ENCODE measurements at places on chromosomes 12 and 14.

DNA sequence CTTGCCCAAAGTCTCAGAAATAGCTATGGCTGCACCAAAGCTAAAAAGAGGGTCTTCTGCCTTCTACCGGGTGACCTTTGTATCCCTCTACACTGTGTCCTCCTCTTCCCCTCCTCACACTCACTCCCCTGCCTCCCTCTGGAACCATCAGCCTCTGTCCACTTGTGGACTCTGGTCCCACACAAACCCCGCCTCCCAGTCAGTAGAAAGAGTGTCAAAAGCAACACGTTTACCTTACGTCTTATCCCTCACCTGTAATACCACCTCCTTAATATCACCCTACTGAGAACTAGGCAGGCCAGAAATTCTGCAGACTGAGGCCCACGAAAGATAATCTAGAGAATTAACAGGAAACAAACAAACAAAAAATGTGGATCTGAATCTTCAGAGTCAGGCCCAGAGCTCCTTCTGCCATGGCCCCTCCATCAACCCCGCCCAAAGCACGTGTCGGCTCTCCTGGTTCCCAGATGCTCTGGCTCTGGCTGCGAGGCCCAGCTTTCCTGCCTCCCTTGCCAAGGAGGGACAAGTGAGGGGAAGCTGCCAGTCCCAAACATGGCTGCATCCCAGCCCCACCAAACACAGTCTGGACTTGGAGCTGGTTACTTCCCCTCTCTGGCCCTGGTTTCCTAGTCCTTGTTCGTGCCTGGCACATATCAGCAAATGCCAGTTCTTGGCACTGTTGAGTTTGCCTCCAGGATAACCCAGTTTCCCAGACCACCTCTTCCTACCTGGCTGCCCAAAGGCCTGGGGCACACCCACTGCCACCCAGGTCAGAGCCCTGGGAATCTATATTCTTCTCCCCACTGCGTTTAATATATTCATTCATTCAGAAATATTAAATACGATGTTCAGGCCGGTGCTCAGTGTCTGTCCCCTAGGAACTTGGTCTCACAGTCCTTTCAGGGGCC is 2.7 kb downstream of the ACTN1 start:
- no peak for DNase-seq

- no peak for DNase-seq
Observed at GRCh38 chr14:68982581-68982980, 3.5 kb upstream of the ACTN1 start.

DNA sequence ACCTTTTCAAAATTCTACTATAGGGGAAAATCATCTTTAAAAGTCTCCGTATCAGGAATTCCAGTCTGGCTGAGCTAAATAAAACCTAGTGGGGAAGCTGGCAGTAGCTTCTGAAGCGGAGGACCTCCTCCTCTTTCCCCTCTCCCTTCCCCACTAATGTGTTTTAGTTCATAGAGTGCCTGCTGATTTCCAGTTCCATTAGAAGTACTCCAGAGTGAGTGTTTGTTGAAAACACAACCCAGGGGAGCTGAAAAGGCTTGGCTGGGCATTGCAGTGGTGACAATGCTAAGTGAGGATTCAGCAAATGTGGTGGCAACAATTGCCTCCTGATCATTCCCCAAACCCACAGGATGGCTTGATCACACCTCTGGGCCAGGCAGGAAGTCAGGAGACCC is 144.2 kb upstream of the FRMD6 start:
- DNase-seq, result no peak

GRCh38 chr14:68623307-68623706 is 169.6 kb downstream of the ZFP36L1 start:
- no peak for DNase-seq

DNA sequence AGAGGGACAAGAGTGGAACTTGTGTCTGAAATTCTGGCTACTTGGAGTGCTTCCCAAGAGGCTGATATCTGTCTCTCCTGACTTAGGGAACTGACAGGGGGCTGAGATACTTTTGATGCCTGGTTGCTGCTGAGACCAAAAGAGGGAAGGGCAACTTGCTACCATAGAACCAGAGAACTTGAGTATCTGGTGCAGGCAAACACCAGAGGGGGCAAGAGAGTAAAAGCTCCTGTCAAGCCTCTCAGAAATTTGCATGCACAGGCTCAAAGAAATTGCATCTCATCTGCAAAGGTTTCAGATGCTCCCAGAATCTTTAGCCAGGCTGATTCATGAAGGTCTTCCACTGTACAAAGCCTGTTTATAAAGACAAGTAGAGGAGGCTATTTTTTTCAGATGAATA is 391.3 kb upstream of the FOXG1 start:
- peak; percentile 31 for DNase-seq

GRCh38 chr12:71786829-71787228 is 32.2 kb downstream of the RAB21 start:
- DNase-seq, result no peak

- DNase-seq, result no peak
Observed at GRCh38 chr12:88471331-88472045, 108.8 kb downstream of the KITLG start.

DNA sequence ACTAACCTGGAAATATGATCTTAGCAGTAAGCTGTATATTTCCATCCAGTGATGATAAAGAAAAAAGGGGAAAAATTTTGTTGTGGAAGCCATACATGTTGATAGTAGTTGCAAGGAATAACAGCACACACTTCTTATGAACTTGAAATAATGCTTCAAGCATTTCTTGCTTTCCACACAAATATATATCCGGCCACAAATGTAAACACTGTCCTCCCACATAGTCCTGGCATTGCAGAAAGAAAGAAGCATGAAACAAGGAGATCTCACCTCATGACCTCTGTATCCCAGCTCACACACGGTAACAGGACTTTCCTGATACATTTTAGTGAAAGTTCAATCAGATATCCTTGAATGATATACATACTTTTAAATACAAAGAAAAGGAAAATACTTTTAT is 56.0 kb downstream of the LLPH start:
- DNase-seq, result no peak

- no peak for DNase-seq
Observed at GRCh38 chr14:91405241-91405721, 12.3 kb downstream of the CCDC88C start.

DNA sequence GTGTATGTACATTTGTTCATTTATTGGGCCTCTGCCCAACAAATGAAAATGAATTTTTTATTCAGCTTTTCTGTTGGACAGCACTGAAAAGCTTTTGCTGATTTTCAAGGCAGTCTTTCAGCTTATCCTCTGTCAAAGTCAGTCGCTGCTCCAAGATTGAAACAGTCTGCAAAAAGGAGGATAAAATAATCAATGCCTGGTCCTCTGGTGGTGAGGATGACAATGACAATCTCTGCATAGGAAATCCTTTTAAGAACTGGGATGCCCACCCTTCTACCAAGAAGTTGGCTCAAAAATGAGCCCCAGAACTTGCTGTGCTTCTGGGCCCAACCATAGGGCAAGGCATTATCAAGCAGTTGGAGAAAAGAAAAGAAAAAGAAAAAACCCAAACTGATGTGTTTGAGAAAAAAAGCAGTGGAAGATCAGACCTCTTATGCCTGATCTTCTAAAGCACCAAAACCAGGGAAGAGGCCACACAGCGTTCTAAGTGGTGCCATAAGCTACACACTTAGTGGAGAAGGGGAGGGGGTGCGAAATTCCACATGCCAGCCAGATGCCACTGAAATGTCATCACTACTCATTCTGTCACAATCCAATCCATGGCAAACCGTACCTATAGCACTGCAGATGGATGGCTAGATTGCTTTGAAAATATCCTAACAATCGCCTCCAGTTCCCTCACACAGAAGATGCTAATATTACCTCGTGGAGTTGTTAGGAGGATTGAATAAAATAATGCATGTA is 69.0 kb upstream of the DUSP6 start:
- DNase-seq, result no peak

GRCh38 chr14:54653712-54654469 is 87.0 kb downstream of the SAMD4A start:
- DNase-seq, result peak; percentile 89

DNA sequence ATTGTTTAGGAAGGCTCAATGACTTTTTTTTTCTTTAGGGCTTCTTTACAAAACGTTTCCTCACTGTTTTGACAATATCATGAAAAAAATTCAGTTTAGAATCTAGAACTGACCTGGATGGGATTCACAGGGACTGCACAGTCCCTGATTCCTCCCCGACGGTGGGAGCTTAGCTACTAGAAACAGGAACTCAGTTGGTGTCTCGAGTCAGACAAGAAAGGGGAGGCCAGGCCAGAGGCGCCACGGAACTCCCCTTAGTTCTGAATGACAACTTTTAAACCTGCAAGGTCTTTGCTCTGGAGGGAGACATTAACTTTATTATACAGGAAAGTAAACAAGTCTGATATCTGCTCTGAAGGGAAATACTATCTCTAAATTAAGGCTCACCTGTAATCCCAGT is 45.4 kb upstream of the SRP54 start:
- DNase-seq, result no peak

- peak; percentile 50 for DNase-seq
Observed at GRCh38 chr14:71403656-71404055, 496.4 kb downstream of the PCNX1 start.

DNA sequence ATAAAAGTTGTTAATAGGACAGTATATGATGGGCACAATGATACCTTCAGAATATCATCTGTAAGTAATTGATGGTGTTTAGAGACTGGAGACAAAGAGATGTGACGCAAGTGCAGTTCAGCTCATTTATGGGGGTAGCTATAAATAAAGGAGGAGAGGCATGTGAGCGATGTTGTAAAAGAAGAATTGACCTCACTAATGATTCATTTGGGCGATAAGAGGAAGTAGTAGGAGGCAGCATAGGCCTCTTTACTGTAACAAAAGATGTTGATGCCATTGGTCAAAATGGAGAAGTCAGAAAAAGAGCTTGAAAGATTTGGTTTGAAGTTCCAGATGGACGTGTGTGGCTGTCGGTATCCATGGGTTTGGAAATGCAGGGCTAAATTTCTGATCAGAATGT is 70.0 kb downstream of the FLRT2 start:
- no peak for DNase-seq

- DNase-seq, result no peak
Observed at GRCh38 chr14:68521961-68522509, 270.8 kb downstream of the ZFP36L1 start.

DNA sequence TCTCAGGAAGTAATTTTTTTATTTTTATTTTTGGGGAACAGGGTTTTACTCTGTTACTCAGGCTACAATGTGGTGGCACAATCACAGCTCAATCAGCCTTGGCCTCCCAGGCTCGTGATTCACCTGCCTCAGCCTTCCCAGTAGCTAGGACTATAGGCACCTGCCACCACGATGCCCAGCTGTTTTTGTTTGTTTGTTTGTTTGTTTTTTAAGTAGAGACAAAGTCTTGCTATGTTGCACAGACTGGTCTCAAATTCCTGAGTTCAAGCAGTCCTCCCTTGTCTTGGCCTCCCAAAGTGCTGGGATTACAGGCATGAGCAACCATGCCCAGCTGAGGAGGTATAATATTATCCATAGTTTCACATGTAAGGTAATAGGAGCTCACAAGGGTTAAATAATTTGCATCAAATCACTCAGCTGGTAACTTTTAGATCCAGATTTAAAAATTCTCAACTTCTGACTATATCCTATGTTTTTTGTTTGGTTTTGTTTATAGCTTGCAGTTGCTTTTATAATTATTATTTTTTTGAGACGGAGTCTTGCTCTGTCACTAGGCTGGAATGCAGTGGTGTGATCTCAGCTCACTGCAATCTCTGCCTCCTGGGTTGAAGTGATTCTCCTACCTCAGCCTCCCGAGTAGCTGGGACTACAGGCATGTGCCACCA is 629.3 kb downstream of the DIO2 start:
- DNase-seq, result peak; percentile 45

DNA sequence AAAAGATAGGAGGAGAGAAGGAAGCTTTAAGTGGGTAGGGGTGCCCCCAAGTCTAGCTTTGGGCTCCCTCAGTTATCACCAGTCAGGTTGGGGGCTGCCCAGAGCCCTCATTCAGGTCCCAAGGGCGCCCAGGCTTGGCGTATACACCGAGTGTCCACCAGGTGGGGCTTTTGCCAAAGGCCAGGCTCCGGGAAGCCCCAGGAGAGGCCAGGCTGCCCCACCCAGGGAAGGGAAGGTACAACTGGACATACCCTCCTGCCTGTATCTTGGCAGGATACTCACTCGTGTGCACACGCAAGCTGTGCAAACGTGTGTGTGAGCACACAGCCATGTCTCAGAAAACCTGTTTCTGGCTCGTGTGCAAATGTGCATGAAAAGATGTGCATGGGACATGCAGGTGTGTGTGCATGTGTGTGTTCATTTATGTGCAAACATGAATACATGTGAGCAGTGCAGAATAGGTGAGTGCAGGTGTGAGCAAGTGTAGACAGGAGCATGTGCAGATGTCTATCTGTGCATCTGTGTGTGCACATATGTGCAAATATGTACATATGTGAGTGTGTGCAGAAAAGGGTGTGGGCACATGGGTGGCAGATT is 103.9 kb upstream of the MYL2 start:
- peak; percentile 47 for DNase-seq

- no peak for DNase-seq
Observed at GRCh38 chr12:71430756-71431155, 8.8 kb upstream of the LGR5 start.

DNA sequence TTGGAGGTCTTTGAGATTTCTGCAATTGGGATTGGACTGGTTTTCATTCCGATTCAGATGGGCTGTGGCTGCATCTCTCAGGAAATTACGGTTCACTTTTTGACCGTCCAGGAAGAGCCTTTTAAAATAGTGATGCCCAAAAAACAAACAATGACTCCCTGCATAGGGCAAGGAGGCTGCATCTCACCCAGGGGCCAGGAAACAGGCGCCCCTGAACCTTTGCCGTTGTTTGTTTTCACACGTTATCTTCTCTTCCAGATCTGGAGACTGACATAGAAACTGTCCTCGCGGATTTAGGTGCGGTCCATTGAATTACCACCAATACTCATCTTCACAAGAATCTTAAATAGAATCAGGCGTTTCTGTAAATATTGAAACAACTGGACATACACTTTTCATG is 66.0 kb downstream of the FLRT2 start:
- DNase-seq, result no peak

- DNase-seq, result no peak
Observed at GRCh38 chr12:33562401-33562800, 122.8 kb upstream of the SYT10 start.

GRCh38 chr12:130970908-130971233 is 17.2 kb downstream of the ADGRD1 start:
- DNase-seq, result no peak

DNA sequence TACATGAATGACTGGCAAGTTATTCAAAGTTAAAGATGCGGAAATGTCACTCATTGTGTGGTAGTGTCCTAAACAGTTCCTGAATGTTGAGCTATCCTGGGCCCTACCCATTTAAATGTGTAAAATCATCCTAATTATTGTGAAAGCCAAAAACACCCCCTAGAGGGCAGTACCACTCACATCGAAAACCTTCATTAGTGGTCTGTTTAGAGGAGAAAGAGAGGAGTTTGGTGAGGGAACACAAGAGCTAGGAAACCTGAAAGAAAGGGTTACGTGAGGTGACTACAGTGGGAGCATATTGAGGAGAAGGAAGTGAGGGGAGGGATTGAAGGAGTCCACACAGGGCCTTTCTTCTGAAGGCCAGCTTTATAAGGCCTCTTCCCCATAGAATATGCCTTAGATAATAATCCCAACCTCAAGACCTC is 2.5 kb upstream of the TEP1 start:
- peak; percentile 21 for DNase-seq

- DNase-seq, result no peak
Observed at GRCh38 chr14:56199982-56200577, 81.9 kb downstream of the PELI2 start.
